Upper lobe of left lung (tissue), 6 donors: ENCODE measurements at places on chromosomes 1 and 21. TPM values are rescaled to one million over a fixed set of nuclear protein-coding genes. Genes with fewer than 3 reads are reported as not detected.

The SEC16B gene
- 2.1 TPM for total RNA-seq

The AADACL4 gene
- not detected for total RNA-seq

The ERICH3 gene
- 13.6 TPM for total RNA-seq

The SAMD13 gene
- 1.0 TPM for total RNA-seq

The ATP6V1G3 gene
- not detected for total RNA-seq

The GRIK3 gene
- total RNA-seq = 0.10 TPM

The MYOG gene
- not detected for total RNA-seq

The E2F2 gene
- total RNA-seq = 1.7 TPM

The TARBP1 gene
- 24.9 TPM for total RNA-seq

The HMGCS2 gene
- total RNA-seq = 1.5 TPM

The TNFRSF8 gene
- total RNA-seq = 0.22 TPM

DNA sequence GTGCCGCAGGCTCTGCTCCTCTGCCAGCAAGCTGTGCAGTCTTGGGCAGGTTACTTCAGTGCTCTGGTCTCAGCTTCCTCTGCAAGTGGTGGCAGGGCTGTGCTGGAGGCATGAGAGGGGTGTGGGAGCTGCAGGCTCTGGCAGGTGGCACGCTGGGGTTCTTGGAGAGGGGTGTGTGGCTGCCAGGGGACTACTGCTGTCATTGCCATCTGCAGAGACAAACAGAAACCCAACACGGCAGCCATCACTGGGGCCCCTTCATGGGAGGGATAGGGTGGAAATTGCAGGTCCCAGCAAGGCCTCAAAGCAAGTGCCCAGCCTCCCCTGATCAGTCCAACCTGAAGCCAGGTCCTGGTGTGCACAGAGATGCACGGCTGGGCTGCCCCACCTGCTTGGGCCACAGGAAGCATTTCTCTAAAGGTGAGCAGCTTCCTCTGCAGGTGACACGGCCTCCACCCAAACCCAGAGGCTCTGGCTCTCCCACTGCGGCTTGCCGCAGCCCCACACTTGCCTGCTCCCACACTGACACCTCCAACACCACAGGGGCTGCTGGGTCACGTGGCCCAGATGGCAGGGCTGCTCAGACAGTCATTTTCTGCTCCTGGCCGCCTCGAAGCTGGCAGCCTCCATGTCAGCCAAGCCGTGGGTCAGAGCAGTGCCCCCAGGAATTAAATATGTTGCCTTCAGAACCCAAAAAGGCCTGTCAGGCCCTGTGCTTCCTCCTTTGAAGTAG is 4.1 kb upstream of the COL6A2 start:
- no peaks in the 10 kb centered on the region for H3K36me3 ChIP-seq
- no peak overlapping the region for H3K4me3 ChIP-seq
- H3K27ac ChIP-seq = no peak overlapping the region
- peaks cover 4% of the 10 kb centered on the region for H3K4me1 ChIP-seq

GRCh38 chr21:46465651-46466050 is 7.0 kb downstream of the DIP2A start:
- peaks cover 4% of the 10 kb centered on the region for H3K4me1 ChIP-seq
- H3K27me3 ChIP-seq = no peaks in the 10 kb centered on the region
- no peak overlapping the region for H3K4me3 ChIP-seq
- DNase-seq = no peak

- no peak for DNase-seq
- H3K4me3 ChIP-seq = peak overlapping the region; percentile 56
- H3K36me3 ChIP-seq = no peaks in the 10 kb centered on the region
- H3K27me3 ChIP-seq = peaks cover 3% of the 10 kb centered on the region
These were observed 48.1 kb downstream of the RAP1GAP start for GRCh38 chr1:21621051-21621450.

DNA sequence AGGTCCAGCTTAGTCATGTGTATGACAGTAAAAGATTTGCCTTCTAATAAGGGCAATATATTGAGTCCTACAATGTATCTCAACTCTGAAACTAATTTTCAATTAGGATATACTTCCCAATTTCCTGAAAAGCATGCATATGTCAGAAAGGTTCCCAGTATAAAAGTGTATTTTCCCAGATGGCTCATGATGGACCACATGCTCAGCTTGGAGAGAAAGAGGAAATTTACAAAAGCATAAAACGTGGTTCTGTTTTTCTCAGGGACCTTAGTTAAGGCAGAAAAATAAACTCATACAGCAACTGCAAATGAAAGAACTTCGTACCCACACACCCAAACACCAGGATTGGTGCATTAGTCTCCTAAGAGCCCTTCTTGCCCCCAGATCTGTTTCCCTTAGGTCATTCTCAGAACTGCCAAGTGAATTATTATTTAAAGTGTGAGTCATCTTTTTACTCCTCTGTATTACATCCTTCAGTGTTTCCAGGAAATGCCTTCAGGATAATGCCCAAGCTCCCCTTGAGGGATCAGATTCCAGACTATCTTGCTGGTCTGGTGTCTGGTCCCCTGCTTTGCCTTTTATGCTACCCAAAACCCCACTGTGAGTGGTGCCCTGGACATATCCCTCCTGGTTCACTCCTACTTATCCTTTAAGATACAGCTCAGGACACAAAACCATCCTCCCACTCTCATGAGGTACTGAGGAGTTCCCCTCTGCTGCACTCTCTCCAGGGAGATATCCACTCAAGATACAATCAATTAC is 57.4 kb downstream of the SSX2IP start:
- no peaks in the 10 kb centered on the region for H3K4me1 ChIP-seq
- no peaks in the 10 kb centered on the region for H3K27me3 ChIP-seq
- no peak overlapping the region for H3K4me3 ChIP-seq
- DNase-seq = no peak
- no peaks in the 10 kb centered on the region for H3K36me3 ChIP-seq

DNA sequence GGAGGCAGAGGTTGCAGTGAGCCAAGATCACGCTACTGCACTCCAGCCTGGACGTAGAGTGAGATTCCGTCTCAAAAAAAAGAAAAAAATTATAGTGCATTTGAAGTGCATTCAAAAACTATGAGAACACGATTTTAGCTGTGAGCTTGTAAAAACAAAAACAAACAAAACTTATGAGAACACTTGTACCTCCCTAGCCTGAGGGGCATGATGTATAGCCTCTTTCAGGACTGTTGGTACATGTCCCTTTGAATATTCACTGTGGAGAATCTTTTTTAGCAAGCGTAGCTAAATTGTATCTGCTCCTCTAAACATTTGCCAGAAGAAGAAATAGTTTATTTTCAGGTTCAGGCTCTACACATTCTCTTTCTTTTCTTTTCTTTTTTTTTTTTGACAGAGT is 9.5 kb upstream of the DEGS1 start:
- no peaks in the 10 kb centered on the region for H3K36me3 ChIP-seq
- no peaks in the 10 kb centered on the region for H3K27me3 ChIP-seq
- DNase-seq = no peak

DNA sequence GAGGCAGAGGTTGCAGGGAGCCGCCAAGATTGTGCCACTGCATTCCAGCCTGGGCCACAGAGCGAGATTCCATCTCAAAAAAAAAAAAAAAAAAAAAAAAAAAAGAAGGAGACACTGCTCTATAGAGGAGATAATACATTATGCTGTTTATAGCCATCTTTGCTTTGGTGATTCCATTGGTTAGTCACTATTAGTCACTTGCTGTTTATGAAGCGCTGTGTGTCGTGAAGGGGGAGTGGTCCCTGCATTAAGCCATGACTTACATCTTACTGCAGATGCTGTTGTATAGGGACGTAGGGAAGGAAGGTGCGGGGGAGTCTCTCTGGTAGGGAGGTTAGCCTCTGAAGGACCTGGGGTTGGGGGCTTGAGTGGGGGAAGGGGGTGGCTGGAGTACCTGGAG is 48.3 kb downstream of the HUNK start:
- no peak overlapping the region for H3K27ac ChIP-seq
- H3K36me3 ChIP-seq = no peaks in the 10 kb centered on the region
- no peaks in the 10 kb centered on the region for H3K4me1 ChIP-seq
- no peak overlapping the region for H3K4me3 ChIP-seq

GRCh38 chr1:17539477-17540254 is at the start of gene ARHGEF10L:
TSS of gene ARHGEF10L (plus strand) at chr1:17539698. CDS start at chr1:17580596, 40,898 bp downstream.
- no peaks in the 10 kb centered on the region for H3K36me3 ChIP-seq
- H3K27ac ChIP-seq = peak within 1 kb of the TSS; percentile 78

- H3K4me1 ChIP-seq = no peaks in the 10 kb centered on the region
- H3K27ac ChIP-seq = no peak overlapping the region
- no peaks in the 10 kb centered on the region for H3K27me3 ChIP-seq
- no peaks in the 10 kb centered on the region for H3K36me3 ChIP-seq
- no peak overlapping the region for H3K4me3 ChIP-seq
- DNase-seq = no peak
These were observed 5.5 kb downstream of the SMPDL3B start for GRCh38 chr1:27940297-27940696.

DNA sequence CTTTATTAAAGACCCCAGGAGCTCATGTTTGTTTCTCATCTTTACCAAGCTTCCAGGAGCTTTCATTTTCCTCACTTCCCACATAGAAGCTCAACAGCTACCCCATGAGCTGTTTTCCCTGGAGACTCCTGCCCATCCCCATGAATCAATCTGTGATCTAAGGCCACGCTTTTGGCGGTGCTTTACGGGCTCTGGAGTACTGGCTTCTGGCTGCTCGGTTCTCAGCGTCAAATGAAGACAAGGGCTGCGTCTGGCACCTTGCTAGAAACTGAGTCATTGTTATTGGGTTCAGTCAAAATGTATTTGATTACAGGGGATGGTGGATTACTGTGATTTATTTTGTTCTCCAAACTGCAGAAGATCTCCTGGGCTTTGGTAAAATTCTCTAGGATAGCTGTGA is 39.9 kb downstream of the ACP6 start:
- no peaks in the 10 kb centered on the region for H3K27me3 ChIP-seq
- no peaks in the 10 kb centered on the region for H3K4me1 ChIP-seq
- no peak overlapping the region for H3K27ac ChIP-seq
- no peaks in the 10 kb centered on the region for H3K36me3 ChIP-seq
- DNase-seq = no peak

DNA sequence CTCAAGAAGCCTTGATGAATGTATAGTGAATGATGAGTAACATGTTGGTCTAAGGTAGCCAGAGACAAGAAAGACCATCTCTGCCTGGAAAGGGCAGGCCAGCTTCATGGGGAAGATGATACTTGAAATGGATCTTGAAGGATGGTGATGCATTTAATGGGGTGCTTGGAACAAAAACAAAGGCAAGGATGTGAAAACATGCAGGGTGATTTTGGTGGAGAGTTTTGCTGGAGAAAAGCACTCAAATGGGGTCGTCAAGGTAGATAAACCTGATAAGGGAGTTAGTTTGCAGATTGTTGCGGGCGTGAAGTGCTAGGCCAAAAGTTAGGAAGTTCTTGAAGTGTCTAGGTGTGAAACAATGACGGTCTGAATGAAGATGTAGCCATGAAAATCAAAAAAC is 205.4 kb downstream of the HLX start:
- no peaks in the 10 kb centered on the region for H3K4me1 ChIP-seq
- no peak overlapping the region for H3K4me3 ChIP-seq
- no peak overlapping the region for H3K27ac ChIP-seq
- no peaks in the 10 kb centered on the region for H3K27me3 ChIP-seq

- DNase-seq = no peak
- no peak overlapping the region for H3K4me3 ChIP-seq
- H3K27me3 ChIP-seq = no peaks in the 10 kb centered on the region
- no peak overlapping the region for H3K27ac ChIP-seq
These were observed 78.4 kb upstream of the SLC45A1 start for GRCh38 chr1:8239306-8240023.

GRCh38 chr21:14523234-14523633 is 22.9 kb downstream of the SAMSN1 start:
- no peaks in the 10 kb centered on the region for H3K27me3 ChIP-seq
- no peak overlapping the region for H3K4me3 ChIP-seq
- no peaks in the 10 kb centered on the region for H3K36me3 ChIP-seq
- peak overlapping the region; percentile 32 for H3K27ac ChIP-seq
- H3K4me1 ChIP-seq = no peaks in the 10 kb centered on the region

GRCh38 chr1:214917081-214917635 is 165.4 kb upstream of the KCNK2 start:
- H3K27me3 ChIP-seq = no peaks in the 10 kb centered on the region
- no peaks in the 10 kb centered on the region for H3K4me1 ChIP-seq
- no peak overlapping the region for H3K27ac ChIP-seq
- DNase-seq = no peak
- no peak overlapping the region for H3K4me3 ChIP-seq

GRCh38 chr1:88224906-88225305 is 459.2 kb upstream of the PKN2 start:
- H3K27me3 ChIP-seq = no peaks in the 10 kb centered on the region
- no peaks in the 10 kb centered on the region for H3K4me1 ChIP-seq
- H3K36me3 ChIP-seq = no peaks in the 10 kb centered on the region

DNA sequence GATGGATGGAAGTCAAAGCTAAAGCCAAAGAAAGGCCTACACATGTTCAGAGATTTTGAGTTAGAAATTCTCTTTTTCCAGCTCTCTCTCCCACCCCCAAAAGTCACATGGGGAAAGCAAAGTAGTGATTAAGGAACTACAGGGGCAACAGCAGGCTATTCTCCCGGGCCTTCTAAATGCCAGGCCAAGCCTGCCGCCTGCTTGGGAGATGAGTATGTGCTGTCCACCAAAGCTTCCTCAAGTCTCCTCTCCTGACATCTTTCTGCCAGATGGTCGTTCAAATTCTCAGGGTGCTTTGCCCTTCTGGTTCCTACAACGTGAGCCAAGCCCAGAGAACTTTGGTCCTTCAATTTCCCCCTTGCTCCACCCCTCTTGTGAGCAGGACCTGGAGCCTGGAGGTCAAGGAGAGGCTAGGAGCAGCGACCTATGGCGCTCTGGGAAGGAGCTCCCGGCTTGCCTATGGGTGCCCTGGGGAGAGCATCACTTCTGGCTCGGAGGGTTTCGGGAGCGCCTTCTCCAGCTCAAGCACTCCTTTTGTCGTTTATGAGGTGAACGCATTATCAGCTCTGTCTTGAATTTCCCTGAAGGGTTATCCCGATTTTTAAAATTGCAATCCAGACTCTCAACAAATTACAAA is 4.4 kb upstream of the PRRX1 start:
- no peaks in the 10 kb centered on the region for H3K36me3 ChIP-seq
- no peak overlapping the region for H3K4me3 ChIP-seq
- H3K4me1 ChIP-seq = peaks cover 20% of the 10 kb centered on the region
- no peaks in the 10 kb centered on the region for H3K27me3 ChIP-seq
- H3K27ac ChIP-seq = no peak overlapping the region

GRCh38 chr21:40671716-40672115 is 175.2 kb downstream of the DSCAM start:
- no peaks in the 10 kb centered on the region for H3K4me1 ChIP-seq
- no peak overlapping the region for H3K27ac ChIP-seq
- no peak overlapping the region for H3K4me3 ChIP-seq
- H3K27me3 ChIP-seq = no peaks in the 10 kb centered on the region
- no peak for DNase-seq

DNA sequence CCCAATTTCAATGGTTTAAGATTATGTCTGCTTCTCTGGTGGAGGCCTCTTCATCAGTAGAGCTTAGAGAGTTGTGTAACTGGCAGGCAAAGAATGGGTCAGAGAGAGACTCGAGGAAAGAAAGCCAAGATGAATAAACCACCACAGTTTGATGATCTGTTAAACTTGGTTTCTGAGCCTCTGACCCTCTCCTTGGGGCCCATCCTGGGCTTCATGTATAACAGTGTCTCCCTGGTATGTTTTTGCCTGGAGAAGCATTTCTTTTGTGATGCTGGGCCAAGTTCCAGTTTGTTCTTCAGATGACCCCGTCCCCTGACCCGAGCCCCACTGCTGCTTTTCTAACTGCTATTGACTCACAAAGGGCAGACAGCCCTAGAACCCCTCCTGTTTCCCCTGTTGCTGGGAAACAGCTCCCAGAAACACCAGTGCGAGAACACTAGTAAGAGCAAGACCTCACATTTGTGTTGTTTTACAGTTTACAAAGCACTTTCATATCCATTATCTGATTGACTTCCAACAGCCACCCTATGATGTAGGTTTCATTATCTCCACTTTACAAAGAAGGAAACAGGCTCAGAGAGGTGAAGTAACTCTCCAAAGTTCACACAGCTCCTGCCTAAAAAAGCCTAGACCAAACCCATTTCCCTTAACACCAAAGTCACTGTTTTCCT is 9.0 kb downstream of the CD2 start:
- no peaks in the 10 kb centered on the region for H3K27me3 ChIP-seq
- peaks cover 4% of the 10 kb centered on the region for H3K4me1 ChIP-seq
- H3K4me3 ChIP-seq = no peak overlapping the region
- H3K36me3 ChIP-seq = no peaks in the 10 kb centered on the region
- no peak for DNase-seq
- H3K27ac ChIP-seq = no peak overlapping the region
